Fibroblast of skin of left biceps (primary cell): ENCODE measurements at places on chromosomes 12 and 14.

DNA sequence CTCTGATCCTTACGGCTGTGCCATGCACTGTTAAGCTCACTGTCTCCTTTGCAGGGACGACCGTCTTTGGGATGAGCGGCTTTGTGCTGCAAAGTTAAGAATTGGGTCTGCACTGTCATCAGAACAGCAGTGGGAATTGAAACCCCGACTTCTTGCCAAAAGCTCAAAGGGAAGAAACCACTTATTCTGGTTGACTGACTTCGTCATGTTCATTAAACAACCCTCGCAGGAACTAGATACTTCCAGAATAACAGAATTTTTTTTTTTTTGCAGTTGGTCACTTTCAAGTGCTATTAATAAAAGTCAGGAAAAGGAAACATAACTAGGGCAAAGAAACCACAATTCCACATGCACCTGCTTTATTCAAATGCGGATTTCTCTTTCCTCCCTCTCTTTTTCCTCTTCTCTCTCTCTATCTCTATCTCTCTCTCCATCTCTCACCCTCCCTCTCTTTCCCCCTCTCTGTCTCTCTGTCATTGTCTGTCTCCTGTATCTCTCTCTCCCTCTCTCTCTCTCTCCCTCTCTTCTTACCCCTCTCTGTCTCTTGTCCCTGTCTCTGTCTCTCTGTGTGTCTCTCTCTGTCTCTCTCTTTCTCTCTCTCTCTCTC, 12.3 kb upstream of the GLT1D1 start:
- DNase-seq, result no peak

DNA sequence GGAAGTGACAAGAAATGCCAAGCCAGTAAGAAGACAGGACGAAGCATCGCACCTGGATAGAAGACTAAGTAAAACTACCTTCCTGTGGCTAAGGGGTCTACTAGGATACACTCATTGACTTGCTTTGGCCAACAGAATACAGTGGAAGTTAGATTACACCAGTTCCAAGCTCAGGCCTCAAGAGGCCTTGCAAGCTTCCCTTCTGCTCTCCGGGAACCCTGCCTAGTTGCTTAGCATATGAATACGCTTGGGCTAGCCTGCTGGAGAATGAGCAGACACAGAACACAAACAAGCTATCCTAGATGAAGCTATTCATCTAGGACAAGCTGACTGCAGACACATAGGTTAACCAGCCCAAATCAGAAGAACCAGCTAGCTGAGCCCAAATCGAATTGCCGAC, 97.0 kb downstream of the DPF3 start:
- no peak for DNase-seq

GRCh38 chr12:99935608-99936007, 49.1 kb downstream of the ANKS1B start:
- DNase-seq, result no peak

- DNase-seq, result no peak
Measured at GRCh38 chr14:64190974-64191502, 103.1 kb downstream of the ESR2 start.

DNA sequence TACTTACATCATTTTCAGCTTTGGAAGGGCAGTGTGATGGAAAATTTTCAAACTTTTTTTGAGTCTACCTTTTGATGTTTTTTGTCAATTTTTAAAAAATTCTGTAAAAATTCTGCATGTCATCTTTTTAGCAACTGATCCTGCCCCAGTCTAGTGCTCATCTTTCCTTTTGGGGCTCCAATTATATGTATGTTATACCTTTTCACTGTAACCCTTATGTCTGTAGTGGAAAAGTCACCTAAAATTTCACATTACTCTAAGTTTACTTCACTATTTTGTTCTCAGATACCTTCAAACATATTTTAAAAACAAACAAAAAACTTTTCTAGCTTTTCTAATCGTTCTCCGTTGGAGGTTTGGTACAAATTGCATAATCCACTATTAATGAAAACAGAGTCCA, 32.5 kb upstream of the MYRFL start:
- no peak for DNase-seq

GRCh38 chr14:63273129-63273528, 45.6 kb downstream of the GPHB5 start:
- DNase-seq, result no peak
